ENCODE measurements at places on chromosomes 11 and 22. TPM values are rescaled to one million over a fixed set of nuclear protein-coding genes. Genes with fewer than 3 reads are reported as not detected.
A peak's percentile ranks its signal among the peaks of the same experiment; 100 is the strongest.

DNA sequence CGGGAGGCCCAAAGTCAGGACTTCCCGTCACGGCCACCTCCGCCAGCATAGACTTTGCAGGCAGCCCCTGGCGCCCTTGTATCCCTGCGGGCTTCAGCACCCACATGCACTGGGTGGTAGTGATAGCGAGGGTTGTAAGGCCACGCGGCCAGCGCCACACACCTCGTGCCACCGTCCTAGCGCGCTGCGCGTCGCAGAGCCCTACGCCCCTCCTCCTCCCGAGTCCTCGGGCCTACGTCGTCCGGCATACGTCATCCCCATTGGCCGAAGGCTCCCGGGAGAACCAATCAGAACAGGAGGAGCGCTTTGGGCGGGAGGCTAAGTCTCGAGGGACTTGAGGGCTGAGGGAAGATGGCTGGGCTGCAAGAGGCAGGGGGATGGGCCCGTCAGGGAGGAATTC, 1.3 kb upstream of the BTBD18 start:
- DNase-seq = peak; percentile 39

DNA sequence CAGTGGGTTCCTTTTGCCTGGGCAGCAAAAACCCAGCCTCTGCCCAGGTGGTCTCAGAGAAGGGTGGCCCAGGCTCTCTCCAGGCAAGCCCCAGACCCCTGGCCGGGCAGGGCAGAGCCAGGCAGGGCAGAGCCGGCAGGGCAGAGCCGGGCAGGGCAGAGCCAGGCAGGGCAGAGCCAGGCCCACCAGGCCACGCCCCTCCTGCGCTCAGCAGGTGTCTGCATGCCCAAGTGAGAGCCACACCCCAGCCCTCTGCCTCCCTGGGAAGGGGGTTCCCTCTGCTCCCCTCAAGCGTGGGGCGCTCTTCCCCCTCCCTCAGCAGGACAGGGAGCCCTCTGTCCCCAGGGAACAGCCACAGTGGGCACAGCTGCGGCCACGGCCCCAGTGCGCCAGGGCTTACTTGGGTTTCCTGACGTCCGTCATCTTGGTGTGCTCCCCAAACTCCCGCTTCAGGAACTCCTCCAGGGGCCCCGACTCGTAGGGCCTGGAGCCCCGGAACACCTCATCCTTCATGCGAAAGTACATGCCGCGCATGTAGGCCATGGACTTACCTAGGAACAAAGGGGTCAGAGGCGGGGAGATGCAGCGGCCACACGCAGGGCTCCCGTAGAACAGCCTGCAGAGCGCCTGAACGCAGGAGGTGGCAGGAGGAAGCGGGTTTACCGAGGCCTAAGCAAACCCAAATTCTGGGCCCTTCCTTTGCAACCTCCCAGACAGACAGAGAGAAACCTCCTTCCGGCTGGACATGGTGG, 10.1 kb upstream of the BAIAP2L2 start:
- DNase-seq = no peak

GTPBP1 gene
- total RNA-seq = 108 TPM

GRCh38 chr22:39176714-39177455, 24.4 kb upstream of the CBX7 start:
- DNase-seq = no peak

All from WTC11 (cell line).